Ascending aorta (tissue), 2 donors: ENCODE measurements at places on chromosomes 1 and 21.

DNA sequence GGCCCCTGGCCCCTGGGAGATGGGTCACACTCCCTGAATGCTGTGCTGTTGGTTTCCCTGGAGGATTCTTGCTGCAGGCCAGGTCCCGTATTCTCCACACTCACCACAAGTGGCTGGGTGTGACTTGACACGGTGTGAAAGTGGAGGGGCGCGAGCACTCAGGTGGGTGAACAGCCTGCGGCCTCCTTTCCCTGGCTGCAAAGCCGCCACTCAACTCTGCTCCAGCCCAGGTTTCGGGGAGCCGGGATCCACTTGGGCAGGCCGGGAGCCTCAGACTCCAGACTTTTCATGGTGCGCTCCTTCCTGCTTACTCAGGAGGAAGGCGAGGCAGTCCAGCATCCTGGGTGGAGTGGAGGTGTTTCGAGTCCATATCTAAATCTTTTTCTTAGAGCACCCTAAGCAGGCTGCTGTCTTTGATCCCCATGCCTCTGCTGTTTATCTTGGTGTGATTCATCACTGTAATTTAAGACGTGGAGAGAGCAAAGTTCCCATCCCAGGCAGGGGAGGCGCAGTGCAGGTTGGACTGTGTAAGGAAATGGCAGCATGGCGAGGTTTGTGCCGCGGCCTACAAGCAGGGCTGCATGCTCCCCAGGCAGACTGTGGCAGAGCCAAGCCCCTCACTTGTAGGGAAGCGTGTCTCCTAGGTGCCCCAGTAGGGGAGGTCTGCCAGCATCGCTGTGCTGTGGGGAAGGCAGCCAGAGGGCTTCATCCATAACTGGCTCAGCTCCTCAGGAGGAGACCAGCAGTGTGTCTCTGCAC is 29.6 kb downstream of the VANGL1 start:
- no peak for DNase-seq

DNA sequence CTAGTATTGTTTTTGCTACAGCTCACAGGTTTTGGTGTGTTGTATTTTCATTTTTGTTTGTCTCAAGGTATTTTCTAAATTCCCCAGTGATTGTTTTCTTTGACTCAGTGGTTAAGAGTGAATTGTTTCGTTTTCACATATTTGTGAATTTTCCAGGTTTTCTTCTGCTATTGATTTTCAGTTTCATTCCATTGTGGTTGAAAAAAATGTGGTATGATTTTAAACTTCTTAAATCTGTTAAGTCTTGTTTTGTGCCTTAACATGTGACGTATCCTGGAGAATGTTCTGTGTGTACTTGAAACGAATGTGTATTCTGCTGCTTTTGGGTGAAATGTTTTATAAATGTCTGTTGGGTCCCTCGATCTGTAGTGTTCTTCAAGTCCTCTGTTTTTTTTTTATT is 117.9 kb downstream of the KIF26B start:
- DNase-seq = no peak

DNA sequence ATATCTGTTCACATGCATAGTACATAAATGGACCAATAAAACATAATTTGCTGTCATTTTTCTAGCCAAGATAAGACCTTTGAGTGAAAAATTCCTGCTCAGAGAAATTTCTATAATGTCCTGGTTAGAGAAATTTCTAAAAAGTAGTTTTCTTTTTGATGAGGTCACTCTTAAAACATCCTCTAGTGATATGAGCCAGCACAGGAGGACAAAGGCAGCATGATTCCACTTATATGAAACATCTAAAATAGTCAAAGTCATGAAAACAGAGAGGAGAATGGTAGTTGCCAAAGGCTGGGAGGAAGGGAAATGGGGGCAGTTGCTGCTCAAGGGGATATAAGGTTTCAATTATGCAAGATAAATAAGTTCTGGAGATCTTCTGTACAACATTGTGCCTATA is 239.4 kb downstream of the BACH1 start:
- DNase-seq = no peak

DNA sequence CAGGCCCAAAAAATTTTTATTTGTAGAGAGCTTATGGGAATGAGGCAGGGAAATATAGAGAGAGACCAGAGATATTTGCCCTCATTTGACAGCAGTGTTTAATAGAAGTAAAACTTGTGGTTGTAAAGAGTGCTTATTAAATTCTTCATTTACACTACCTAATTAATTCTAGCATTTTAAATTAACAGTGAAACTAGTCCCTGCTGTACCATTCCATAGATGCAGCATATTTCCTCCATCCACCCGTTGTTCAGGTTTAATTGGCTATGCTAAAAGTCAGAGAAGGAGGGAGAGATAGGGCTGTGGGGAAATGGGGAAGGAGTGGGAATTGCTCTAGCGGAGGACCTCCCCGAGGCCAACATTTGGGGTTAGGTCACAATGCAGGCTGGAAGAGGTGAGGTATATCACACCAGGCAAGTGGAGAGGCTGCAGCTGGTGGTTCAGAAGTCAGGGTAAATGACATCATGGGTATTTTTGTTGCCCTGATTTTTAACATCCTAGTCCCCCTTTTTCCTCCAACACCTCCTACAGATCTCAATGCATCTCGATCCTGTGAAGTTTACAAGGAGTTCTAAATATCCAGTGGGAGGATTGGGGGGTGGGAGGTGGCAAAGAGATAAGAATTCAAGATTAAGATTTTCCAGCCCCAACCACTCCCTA is 38.6 kb downstream of the ELAVL4 start:
- DNase-seq = no peak

- no peak for DNase-seq
Measured at GRCh38 chr1:179938752-179939151, 15.9 kb upstream of the CEP350 start.

GRCh38 chr1:207762622-207763021 is 10.8 kb downstream of the CD46 start:
- no peak for DNase-seq

DNA sequence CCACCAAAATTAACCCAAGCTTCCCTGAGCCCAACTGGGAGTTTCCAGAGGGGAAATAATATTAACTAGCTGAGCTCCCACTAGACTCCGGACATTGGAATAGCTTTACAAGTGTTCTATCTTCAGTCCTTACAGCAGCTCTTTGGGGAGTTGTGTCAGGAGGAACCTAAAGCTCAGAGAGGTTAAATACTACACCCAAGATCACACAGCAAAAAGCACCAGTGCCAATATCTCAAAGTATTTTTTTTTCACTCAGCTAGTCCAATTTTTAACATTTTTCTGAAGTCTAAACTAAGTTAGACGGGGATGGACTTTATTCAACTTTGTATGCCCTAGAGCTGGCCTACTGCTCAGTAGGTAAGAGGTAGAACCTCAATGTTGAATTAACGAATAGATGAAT is 82.5 kb downstream of the ATP1A1 start:
- DNase-seq = no peak

- DNase-seq = no peak
Measured at GRCh38 chr1:26820784-26821269, 5.7 kb upstream of the ZDHHC18 start.

- DNase-seq = no peak
Measured at GRCh38 chr1:198890214-198890930, 251.5 kb downstream of the PTPRC start.

GRCh38 chr1:244645890-244646289 is 7.0 kb upstream of the DESI2 start:
- DNase-seq = no peak

DNA sequence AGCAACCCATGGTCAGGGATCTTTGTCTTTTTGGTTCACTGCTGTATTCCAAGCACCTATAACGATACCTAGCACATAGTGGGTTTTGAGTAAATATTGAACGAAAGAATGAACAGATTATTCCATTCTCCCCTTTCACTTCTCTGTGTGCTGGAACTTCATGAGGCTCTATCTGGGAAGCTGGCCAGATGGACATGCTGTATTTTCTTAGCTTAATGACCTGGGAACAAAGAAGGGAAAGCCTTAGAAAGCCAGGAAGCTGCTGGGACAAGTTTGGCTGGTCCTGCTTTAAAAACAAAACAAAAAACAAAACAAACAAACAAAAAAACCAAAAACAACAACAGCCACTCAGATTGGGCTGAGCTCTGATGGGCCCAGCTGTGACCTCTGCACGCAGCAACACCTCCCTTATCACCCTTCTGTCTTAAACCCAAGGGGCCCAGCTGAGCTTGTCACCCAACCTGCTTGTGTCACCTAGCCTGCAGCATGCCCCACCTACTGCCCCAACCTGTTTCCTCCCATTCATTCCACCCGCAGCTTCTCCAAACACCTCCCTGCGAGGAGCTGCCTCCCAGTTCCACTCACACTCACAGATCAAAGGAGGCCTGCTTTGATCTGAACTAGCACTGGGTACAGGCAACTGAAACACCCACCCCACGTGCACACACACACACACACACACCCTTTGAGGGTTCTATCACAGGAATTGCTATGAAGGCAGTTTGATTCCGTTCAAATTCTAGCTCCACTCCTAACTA is 37.1 kb downstream of the SLC30A1 start:
- no peak for DNase-seq

- DNase-seq = no peak
Measured at GRCh38 chr1:165039996-165040395, 316.5 kb downstream of the LMX1A start.

DNA sequence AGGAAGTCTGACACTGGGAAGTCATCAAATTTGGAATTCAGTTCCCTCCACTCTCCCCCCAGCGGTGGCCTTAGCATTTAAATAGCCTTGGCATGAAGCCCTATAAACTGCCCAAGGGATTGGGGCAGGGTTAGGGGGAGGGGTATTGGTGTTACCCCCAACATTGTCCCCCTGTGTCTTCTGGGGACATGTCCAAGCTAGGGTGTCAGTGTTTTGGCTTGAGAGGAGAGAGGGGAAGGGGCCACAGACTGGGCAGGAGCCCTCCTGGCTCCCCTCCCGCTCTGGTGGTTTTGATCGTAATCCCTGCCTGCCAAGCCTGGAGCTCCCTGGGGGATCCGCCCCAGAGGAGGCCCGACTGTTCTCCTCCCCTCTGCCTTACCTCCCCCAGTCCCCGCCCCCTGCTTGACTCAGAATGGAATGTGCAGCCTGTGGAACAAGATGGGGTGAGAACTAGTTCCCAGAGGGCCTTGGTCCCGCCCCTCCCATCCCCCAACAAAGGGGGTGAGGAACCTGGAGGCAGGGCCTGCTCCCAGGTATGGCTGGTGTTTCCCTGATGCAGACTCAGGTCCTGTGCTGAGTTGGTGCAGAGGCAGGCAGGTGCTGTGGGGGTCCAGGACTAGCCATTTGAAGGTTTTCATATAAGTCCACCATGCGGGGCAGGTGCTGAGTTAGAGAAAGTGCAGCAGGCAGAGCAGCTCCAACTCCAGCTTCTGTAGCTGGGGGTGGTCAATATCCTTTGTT is 7.4 kb downstream of the SOX13 start:
- DNase-seq = peak; percentile 56

DNA sequence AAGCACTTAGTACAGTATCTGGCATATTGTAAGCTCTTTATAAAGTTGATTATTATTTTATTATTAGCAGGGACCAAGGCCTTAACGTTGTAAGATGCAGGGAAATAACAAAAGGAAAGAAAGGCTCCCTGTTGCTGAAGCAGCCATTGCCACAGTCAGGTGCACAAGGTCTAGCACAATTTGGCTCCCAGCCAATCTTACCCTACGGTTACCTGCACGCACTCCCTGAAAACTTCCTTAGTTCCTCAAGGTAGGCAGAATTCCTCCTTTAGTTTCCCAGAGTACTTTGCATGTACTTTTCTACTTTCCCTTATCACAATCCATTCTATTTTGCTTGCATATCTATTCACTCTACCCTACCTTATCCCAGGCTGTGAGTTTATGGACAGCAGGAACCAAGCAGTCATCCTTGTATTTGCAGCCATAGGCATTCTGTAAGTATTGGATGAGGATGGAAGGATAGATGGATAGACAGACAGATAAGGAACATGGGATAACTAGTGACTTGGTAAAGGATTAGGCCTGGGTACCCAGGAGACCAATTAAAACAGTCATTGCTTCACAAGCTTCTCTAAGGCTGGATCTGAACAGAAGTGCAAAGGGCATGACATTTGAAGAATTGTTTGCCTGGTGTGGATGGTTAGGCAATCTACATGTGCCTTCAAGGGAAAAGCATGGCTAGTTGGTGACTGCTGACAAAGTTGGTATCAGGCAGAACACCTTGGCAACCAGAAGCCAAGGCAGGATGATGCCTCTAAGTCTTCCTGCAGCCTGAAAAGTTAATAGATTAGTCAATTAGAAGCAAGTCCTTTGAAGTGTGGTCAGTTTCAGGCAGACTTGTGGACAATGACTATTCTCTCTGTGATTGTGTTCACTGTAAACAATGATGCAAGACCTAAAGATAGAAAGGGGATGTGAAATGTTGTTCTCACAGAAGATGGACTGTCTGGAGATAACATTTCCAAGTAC is 20.8 kb upstream of the JAK1 start:
- DNase-seq = no peak

DNA sequence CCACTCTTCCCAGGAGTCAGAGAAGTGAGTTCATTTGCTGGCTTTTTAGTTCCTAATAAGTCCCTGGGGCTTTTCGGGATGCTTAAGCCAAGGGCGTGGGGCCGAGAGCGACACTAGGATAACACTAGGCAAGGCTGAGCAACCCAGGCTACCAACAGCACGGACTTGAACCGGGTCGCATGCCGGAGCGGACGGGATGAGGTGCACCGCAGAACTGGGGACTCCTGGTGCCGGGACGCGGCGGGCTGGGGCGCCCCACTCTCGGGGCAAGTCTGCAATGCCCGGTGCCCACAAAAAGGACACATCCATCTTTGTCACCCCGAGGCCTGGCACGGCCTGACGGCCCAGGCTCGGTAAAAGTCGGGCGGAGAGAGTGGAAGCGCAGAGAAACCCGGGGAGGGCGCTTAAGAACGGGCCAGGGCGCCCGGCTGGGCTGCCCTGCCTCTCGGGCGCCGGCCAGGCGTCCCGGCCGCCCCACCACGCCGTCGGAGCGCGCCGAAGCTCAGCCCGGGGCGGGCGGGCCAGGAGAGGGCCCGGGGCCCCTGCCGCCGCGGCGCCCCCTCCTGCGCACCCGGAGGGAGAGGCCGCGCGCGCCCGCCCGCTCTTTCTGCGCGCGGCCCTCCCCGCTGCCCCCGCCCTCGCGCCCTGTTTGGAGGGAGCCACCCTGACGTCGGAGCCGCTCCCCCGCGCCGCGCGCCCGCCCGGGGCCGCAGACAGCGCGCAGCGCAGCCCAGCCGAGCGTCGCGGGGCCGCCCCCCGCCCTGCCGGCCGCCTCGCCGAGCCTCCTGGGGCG is at the start of gene NBL1:
NBL1 (plus strand) TSS at position 710 of the 793 bp plus-strand sequence. CDS start 10,720 bp downstream, outside the sequence.
- DNase-seq = peak; percentile 81

GRCh38 chr1:65577278-65577677 is 156.8 kb downstream of the LEPR start:
- DNase-seq = no peak

DNA sequence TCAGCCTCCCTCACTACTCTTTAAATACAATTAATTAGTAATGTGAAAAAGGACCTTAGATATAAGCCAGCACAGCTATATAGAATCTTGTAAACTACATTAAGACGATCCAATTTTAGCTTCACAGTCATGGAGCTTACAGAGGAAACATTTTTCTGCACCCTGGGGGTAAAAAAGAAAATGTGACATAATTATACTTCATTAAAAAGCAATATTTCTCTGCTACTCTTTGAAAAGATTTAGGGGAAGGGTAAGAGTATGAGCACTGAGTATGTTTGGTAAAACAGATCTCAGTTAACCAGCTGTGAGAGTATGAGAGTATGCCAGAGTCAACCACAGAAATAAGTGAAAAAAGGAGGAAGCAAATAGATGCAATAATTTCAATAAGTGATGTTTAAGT is 1415.9 kb downstream of the PLA2G4A start:
- no peak for DNase-seq
